ENCODE measurements at places on chromosomes 12 and 14. TPM values are rescaled to one million over a fixed set of nuclear protein-coding genes. Genes with fewer than 3 reads are reported as not detected.

DNA sequence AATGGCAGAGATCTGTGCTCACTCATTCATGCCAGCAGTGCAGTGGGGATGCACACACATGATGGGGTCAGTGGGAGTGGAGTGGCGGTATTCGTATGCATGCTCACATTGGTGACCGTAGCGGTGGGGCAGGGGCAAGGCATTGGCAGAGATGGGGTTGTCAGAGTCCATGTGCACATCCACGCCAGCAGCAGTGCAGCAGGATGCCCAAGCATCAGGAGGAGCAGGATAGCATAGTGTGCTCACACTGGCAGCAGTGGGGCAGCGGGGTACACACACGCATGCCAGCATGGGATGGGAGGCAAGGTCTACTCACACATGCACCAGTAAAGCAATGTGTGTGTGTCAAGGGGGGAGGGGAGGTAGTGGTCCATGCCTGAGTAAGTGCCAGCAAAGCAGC lies 89.4 kb upstream of the GARIN6 start:
- no peak overlapping the region for H3K4me3 ChIP-seq
- no peak overlapping the region for H3K27ac ChIP-seq
- no peaks in the 10 kb centered on the region for H3K27me3 ChIP-seq
- DNase-seq, result no peak
- no peaks in the 10 kb centered on the region for H3K4me1 ChIP-seq

- peaks cover 56% of the 10 kb centered on the region for H3K4me1 ChIP-seq
- no peak for DNase-seq
- H3K4me3 ChIP-seq, result no peak overlapping the region
- H3K27ac ChIP-seq, result no peak overlapping the region
- no peaks in the 10 kb centered on the region for H3K27me3 ChIP-seq
- no peaks in the 10 kb centered on the region for H3K36me3 ChIP-seq
Measured at GRCh38 chr14:69675877-69676416, 64.6 kb downstream of the SUSD6 start.

DNA sequence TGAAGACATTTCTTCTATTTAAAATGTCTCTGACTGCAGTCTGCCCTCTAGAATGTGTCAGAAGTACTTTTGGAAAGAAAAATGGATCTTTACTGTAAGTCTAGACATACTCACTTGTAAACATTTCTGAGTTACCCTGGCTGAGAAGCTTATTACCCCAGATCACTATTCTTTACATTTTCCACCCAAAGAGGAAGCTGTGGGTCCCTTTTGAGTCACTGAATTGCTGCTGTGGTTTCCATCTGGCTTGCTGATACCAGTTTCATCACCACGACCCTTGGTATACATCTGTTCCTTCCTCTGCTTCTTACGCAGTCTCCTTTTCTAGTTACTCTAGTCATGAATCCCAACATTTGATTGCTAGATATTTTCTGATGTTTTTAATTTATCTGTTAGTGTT lies 20.2 kb upstream of the CLEC4D start:
- peak; percentile 54 for DNase-seq
- no peak overlapping the region for H3K27ac ChIP-seq
- H3K27me3 ChIP-seq, result no peaks in the 10 kb centered on the region
- H3K36me3 ChIP-seq, result no peaks in the 10 kb centered on the region

DNA sequence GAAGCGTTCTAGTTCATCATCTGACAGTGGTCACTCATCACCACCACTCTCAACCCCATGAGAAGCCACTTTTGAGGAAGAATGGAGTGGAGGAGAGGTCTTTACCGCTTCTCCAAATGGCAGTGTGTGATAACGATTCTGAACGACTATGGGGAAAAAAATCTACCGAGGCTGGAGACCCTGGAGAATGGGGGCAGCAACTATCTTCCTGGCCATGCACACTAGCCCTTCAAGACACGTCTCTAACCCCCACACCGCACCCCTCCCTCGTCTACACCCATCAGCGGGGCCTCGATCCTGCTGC lies 365 bp downstream of the ING4 start:
- DNase-seq, result no peak
- H3K4me1 ChIP-seq, result peaks cover 20% of the 10 kb centered on the region
- peak overlapping the region; percentile 76 for H3K4me3 ChIP-seq
- H3K36me3 ChIP-seq, result peaks cover 8% of the 10 kb centered on the region
- no peaks in the 10 kb centered on the region for H3K27me3 ChIP-seq

- peaks cover 32% of the 10 kb centered on the region for H3K4me1 ChIP-seq
- DNase-seq, result no peak
- peak overlapping the region; percentile 82 for H3K27ac ChIP-seq
Measured at GRCh38 chr14:93116676-93117200, 1.0 kb upstream of the ITPK1 start.

GRCh38 chr12:57234571-57235016 lies 5.1 kb downstream of the SHMT2 start:
- H3K4me3 ChIP-seq, result no peak overlapping the region
- no peak overlapping the region for H3K27ac ChIP-seq
- peaks cover 21% of the 10 kb centered on the region for H3K36me3 ChIP-seq
- peaks cover 48% of the 10 kb centered on the region for H3K4me1 ChIP-seq

- no peaks in the 10 kb centered on the region for H3K27me3 ChIP-seq
- H3K27ac ChIP-seq, result no peak overlapping the region
- no peaks in the 10 kb centered on the region for H3K36me3 ChIP-seq
- H3K4me1 ChIP-seq, result no peaks in the 10 kb centered on the region
- DNase-seq, result no peak
Measured at GRCh38 chr14:40346275-40346674, 914.0 kb upstream of the FBXO33 start.

DNA sequence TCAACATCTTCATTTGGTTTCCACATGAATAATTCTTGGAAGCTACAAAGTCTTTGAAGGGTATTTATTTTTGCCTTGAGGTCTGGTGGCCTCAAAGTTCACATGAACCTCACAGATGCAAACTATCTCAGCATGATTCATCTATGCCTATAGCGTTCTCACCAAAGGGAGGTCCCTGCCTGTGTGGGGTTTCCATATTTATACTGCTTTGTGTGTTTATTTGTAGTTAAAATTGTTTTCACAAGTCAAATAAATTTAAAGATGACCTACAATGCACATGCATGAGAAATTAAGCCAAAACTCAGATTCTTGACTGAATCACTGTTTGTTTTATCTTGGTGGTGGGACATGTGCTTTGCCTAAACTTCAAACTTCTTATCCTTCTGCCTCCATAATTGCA lies 176.7 kb downstream of the PPM1H start:
- H3K36me3 ChIP-seq, result no peaks in the 10 kb centered on the region
- no peak overlapping the region for H3K27ac ChIP-seq
- no peaks in the 10 kb centered on the region for H3K4me1 ChIP-seq
- DNase-seq, result no peak
- no peaks in the 10 kb centered on the region for H3K27me3 ChIP-seq
- H3K4me3 ChIP-seq, result no peak overlapping the region

WSCD2 gene
- polyA plus RNA-seq, result 0.39 TPM

TEX52 gene
- not detected for polyA plus RNA-seq

INHBC gene
- not detected for polyA plus RNA-seq

All from CD8-positive, alpha-beta memory T cell (primary cell).